ENCODE measurements at places on chromosomes 3 and 15.
A peak's percentile ranks its signal among the peaks of the same experiment; 100 is the strongest.

- peak; percentile 69 for DNase-seq
Observed at GRCh38 chr15:52236013-52236412, 44.8 kb upstream of the GNB5 start.

DNA sequence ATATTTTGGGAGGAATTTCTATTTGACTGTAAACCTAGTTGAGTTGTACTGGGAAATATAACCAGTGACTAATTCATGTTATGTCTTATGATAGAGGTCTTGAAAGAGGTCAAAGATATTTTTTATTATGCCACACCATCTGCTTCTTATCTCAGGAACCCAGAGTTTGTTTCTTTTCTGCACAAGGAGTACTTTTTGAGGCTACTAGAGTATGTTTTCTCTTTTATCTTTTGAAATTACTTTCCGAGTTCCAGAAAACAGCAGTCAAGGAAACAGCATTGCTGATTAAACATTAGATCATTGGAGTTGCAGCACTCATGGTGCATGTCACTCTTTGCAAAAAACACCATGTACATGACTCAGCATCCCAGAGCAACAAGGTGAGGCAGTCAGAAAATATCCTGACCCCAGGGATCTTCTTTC lies 645.8 kb upstream of the NR2F2 start:
- no peak for DNase-seq

GRCh38 chr15:70268698-70269251 lies 171.1 kb upstream of the TLE3 start:
- DNase-seq: no peak

DNA sequence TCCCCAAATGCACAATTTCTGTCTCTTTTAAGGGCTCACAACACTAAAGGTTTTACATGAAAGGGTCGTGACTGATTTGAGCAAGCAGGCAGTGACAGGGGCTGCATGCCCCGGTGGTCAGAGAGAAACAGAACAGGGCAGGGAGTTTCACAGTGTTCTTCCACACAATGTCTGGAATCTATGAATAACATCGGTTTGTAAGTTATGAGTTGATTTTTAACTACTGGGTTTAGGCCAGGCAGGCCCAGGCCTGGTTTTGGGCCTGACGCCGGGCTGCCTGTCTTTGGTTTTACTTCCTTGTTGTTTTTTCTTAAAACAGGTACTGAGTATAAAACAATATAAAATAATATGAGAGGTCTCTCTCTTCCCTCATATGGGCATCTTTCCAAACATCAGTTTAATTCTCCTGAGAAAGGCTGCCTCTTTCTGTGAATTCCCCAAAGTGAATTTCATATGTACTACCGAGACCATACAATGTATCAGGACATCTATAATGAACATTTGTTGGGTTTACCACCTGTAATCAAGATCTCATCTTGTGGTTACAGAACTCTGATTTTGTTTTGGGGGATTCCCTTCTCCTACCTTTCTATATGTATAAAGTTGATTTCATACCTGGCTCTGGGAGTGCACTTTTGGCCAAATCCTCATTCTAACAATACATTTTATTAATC lies 74.4 kb downstream of the CD200 start:
- DNase-seq: no peak

DNA sequence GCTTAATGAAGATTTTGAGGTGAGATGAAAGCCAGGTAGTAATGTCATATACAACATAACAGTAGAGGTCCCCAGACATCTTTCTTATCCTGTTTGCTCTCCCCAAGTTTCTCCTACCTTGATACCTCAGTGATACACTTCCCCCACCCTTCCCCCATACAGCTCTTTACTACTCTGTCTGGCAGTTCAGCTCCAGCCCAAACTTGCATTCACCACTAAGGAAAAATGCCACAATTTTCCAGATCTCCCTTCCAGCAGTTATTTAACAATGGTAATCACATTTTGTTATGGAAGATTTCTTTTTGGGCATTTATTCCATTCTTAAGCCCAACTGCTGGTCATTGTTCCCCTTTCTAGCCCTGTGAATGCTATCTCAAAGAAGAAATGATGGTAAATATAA lies 34.9 kb upstream of the ITGA11 start:
- no peak for DNase-seq

- no peak for DNase-seq
Observed at GRCh38 chr3:183148056-183148455, 14.5 kb downstream of the LAMP3 start.
